ENCODE measurements at places on chromosomes 16 and 17. TPM values are rescaled to one million over a fixed set of nuclear protein-coding genes. Genes with fewer than 3 reads are reported as not detected.

Gene SSTR5
- total RNA-seq = 10.7 TPM

Gene LAT
- total RNA-seq = 2.4 TPM

Gene CSH1
- not detected for total RNA-seq

Gene CD300LG
- 15.0 TPM for total RNA-seq

Gene SDR42E2
- total RNA-seq = not detected

Gene GFAP
- total RNA-seq = 4.0 TPM

Gene CA7
- total RNA-seq = not detected

Gene GRAP
- total RNA-seq = 1.6 TPM

Gene ARL5C
- total RNA-seq = not detected

Gene PRSS27
- 0.65 TPM for total RNA-seq

Measured in left cardiac atrium (tissue), 4 donors.